ENCODE measurements at places on chromosomes 6 and 20. TPM values are rescaled to one million over a fixed set of nuclear protein-coding genes. Genes with fewer than 3 reads are reported as not detected.

Gene SLC22A16
- total RNA-seq, result not detected

Gene ADRM1
- total RNA-seq, result 215 TPM

Gene TFAP2B
- not detected for total RNA-seq

Gene RUNX2
- 18.9 TPM for total RNA-seq

Gene CD93
- total RNA-seq, result under 0.01 TPM

Gene SLCO4A1
- 62.4 TPM for total RNA-seq

Gene SLC35F1
- total RNA-seq, result 0.84 TPM

Gene MOG
- total RNA-seq, result not detected

Gene MOCS1
- 10.6 TPM for total RNA-seq
